ENCODE measurements at places on chromosomes 13 and 19.

- DNase-seq: no peak
Observed at GRCh38 chr19:1223018-1223855, 14.6 kb downstream of the CBARP start.

GRCh38 chr19:45809643-45810159, 5.4 kb downstream of the RSPH6A start:
- peak; percentile 69 for DNase-seq

DNA sequence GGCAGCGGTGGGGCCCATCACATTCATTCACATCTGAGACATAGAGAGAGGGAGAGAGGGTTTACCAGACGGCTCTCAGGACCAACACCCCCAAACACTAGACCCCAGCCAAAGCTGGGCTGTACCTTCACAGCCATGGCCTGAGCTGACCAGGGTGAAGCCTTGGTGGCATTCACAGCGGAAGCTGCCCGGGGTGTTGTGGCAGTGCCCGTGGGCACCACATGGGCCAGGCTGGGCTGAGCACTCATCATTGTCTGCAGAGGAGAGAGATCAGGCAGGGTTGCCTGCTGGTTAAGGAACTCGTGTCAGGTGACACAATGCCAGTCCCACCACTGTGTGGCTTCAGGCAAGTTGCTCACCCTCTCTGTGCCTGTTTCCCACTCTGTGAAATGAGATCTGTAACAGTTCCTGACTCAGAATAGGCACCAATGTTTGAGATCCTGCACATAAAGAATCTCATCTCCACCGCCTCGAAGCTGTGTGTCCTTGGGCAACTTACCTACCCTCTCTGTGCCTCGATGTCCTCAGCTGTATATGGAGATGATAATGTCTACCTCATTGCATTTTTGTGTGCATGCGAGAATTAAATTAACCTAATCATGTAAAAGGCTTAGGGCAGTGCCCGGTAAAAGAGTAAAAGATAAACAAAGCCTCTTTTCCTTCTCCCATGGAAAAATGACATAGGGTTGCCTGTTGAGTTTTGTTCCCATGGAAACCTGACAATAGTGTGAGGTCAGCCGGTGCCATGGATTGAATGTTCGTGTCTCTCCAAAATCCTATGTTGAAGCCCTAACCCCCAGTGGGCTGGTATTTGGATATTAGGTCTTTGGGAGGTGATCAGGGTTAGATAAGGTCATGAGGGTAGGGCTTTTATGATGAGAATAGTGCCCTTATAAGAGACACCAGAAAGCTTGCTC, 22.9 kb downstream of the CCL25 start:
- DNase-seq: no peak

GRCh38 chr19:38375748-38376147, 1.4 kb downstream of the PSMD8 start:
- no peak for DNase-seq

DNA sequence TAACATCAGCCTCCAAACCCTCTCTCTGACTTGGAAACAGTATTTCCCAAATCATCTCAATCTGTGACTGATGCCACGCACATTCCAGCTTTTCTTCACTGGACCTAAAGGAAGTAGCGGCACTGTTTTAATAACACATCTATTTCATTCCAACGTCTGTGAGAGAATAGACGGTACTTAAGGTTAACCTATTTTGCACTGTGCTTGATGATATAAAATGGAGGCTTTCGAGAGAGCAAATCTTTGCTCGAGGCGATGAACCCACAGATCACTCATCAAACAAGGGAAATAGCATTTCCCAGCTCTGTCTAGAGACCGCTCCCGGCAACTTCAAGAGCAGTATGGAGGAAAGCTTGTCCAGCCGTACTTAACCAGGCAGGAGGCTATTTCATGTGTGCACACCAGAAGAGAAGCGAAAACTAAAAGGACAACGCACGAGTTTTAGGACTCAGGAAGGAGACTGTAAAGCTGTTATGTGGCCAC, 2.9 kb downstream of the UBL3 start:
- DNase-seq: peak; percentile 24

- peak; percentile 82 for DNase-seq
Observed at GRCh38 chr19:33639035-33639681, 17.4 kb downstream of the CHST8 start.

DNA sequence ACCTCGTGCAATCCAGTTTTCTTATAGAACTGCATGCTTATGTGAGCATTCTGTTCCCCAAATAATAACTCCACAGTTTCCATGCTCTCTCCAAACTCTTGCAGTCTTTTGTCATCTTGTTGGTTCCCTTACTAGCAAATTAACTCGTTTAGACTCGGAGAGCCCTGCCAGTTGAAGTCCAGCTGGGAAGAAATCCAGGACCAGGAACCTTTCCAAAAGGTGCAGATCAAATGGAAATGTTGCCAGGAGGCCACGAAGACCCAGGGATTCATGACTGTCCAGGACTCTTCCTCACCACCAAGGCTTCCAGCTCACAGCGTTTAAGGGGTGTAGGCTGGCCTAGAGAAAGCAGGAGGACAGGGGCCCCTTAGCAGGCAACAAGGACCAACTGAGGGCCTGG, 2.1 kb upstream of the TDRD12 start:
- DNase-seq: no peak

DNA sequence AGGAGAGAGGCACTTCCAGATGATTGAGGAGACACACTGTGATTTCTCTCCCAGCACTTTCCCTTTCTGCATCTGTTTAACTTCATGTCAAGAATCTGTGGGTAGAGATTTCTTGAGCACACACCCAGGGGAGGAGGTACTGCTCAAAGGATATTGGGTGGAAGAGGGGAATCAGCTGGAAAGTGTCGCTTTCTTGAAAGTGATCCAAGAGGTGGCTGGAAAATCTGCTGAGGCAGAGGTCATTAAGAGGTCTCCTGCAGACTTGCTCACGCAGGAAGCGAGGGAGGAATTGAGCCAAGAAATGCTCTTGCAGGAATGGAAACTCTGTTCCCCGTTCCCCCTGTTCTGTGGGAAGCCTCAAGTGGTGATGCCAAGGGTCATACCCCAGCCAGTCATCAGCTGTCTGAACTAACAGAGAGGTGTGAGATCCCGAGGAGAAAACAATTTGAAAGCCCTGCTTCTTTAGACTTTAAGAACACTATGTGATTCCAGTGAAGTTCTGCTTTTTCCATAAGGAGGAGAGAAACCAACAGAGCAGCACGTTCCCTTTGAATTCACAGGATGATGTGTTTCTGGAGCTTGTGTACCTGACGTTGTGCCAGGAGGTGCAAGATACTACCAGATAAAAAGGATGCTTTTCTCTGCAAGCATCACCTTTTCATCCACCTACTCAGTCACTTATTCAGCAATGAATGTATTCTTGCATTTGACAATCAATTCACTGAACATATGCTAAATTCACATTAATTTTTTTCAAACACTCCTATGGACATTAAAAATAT, 163.4 kb upstream of the GPR12 start:
- no peak for DNase-seq

GRCh38 chr19:23304238-23304637, 54.0 kb upstream of the ZNF724 start:
- no peak for DNase-seq

DNA sequence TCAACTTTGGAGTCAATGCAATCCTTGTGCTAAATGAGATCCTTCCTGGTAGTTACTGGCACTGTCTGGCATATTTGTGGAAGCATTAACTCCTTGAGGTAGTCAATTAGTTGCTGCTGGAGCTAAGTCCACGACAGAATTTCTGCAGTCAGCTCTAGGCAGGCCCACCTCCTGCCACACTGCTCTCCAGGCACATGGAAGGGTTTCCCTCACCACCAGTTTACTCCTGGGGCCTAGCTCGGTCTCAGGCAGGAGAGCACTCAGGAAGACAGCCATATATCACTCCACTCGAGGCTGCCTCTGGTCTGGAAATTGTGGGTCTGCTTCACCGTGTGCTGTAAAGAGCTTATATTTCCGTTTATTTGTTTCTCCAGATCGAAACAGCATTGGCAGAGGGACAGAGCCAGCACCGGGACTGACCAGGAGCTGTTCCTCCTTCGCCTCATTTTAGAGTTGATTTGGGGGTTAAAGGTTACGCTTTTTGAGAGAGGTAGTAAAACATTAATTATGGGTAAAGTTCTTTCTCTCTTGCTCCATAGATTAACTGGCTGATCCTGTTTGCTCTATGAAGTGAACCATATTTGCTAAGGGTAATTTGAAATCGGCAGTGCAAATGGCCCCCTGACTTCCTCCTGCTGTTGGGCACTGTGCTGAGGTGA, 20.6 kb upstream of the GTF3A start:
- peak; percentile 21 for DNase-seq

All from NCI-H1417 (cell line).